ENCODE measurements at places on chromosomes 6 and 20.
A peak's percentile ranks its signal among the peaks of the same experiment; 100 is the strongest.

DNA sequence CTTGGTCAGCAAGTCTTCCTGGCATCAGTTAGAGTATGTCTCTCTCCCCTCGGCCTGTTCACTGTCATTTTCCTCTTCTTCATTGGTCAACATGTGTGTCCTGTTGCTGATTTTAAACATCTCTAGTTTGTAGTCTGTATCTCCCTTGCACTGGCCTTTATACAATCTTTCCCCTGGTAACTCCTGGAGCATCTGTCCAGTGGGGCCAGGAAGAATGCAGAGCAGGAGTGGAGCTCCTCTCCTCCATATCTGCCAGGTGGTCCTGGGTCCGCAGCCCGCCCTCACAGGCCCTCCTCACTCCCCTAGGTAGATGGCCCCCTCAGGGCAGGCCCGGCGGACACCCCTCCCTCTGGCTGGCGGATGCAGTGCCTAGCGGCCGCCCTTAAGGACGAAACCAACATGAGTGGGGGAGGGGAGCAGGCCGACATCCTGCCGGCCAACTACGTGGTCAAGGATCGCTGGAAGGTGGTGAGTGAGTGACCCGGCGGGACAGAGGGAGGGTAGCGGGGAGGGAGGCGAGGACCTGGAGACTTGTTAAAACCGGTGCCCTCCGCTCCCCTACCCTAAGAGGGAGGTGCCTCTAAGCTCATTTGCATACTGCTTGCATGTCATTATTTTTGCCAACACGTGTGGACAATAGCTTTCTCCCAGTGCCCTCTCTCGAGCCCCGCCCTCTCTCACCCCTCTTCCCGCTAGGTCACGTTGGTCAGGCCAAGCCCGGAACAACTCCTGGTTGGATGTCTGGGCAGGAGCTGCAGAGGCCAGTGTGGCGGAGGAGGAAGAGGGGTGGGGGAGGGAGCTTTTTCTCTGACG lies 3.2 kb downstream of the TTBK1 start:
- no peak for DNase-seq

GRCh38 chr6:15299430-15300131 lies 53.7 kb downstream of the JARID2 start:
- DNase-seq = peak; percentile 65

DNA sequence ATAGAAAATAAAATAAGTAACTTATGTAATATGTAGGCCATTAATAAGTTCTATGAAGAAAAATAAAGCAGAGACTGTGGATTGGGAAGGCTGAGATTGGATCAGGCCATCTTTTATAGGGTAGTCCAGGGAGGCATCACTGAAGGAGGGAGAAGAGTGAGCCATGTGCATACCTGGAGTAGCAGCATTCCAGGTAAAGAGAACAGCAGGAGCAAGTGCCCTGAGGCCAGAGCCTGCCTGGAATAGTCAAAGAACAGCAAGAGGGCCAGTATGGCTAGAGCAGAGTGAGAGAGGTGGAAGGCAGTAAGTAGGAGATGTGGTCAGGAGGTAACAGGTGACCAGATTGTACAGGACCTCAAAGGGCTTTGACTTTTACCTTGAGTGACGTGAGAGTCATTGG lies 112.1 kb downstream of the EPM2A start:
- no peak for DNase-seq

DNA sequence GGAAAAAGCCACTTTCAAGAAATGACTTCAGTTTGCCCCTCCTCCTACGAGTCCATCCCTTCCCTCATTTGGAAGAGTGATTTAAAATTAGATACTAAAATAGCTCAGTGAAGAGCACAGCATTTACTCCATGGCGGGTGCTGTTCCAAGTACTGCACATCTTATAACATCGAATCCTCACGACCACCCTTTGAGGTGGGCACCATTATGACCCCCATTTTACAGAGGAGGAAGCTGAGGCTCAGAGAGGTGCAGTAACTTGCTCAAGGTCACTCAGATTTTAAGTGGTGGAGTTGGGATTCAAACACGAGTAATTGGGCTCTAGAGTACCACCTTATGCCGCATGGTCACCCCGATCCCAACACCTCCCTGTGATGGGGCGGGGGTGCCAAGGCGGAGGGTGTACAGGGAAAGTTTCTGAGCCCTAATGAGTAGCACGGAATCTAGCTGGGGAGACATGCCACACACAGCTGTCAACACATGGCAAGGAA lies 25.5 kb downstream of the TTBK1 start:
- no peak for DNase-seq

- DNase-seq = no peak
Measured at GRCh38 chr6:39666706-39667489, 58.3 kb downstream of the KIF6 start.

DNA sequence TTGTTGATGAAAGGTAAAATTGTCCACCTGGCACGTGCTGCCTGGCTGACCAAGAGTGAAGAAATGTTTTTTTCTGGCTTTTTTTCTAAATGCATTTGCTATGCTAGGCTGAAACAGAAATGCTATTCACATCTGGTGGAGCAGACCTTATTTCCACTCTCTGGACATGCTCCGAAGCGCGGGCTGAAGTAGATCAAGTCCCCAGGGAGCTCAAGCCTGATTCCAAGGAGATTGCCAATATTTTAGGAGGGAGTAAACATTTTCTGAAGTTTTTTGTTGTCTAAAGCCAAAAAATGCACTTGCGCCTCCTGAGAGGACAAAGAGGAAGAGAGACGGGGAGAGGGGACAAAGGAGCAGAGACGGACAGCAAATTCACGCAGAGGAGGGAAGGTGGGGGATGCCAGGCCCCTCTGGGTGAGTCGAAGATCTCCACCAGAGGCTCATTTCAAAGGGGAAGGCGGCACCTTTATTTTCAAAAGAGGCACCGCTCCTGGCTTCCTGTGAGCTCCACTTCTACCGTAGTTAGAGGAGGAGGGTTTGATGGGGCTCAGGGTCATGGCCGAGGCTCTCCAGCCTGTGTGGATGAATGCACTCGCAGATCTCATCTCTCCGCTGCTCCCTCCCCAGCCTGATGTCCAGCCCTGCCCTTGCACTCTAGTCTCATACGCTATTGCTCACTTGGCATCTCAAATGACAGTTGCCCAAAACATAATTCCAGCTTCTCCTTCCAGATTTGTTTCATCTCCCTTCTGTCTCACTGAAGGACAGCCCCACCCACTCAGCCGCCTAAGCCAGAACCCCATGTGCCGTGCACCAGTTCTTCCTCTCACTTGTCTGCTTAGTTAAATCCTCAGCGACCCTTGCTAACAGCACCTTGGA lies 23.1 kb upstream of the SMOC2 start:
- DNase-seq = no peak

- DNase-seq = no peak
Measured at GRCh38 chr6:113979937-113980336, 9.0 kb upstream of the HDAC2 start.

DNA sequence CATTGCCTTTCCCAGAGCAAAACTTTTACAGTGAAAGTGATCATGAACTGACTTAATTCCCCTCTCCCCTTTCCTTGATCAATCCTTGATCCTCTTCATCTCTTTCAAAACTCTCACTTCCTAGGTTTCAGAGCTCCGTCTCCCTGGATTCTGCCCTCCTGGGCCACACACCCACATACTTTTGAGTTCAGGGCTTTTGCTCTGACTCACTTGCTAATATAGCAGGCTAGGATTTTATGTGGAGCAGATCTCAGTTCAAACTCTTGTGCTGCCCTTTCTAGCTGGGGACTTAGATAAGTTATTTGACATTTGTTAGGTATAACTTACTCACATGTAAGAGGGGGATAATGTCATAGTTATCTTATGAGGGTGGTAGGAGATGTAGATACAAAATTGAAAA lies 109.1 kb upstream of the MLIP start:
- peak; percentile 53 for DNase-seq

DNA sequence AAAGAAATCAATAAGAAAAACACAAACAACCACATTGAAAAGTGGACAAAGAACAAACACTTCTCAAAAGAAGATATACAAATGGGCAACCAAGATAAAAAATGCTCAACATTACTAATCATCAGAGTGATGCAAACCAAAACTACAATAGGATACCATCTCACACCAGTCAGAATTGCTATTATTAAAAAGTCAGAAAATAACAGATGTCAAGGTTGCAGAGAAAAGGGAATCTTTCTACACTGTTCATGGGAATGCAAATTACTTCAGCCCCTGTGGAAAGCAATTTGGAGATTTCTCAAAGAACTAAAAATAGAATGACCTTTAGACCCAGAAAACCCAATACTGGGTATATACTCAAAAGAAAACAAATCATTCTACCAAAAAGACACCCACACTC lies 29.8 kb downstream of the KIF6 start:
- no peak for DNase-seq

- peak; percentile 49 for DNase-seq
Measured at GRCh38 chr6:159654483-159655098, 38.5 kb downstream of the SOD2 start.

DNA sequence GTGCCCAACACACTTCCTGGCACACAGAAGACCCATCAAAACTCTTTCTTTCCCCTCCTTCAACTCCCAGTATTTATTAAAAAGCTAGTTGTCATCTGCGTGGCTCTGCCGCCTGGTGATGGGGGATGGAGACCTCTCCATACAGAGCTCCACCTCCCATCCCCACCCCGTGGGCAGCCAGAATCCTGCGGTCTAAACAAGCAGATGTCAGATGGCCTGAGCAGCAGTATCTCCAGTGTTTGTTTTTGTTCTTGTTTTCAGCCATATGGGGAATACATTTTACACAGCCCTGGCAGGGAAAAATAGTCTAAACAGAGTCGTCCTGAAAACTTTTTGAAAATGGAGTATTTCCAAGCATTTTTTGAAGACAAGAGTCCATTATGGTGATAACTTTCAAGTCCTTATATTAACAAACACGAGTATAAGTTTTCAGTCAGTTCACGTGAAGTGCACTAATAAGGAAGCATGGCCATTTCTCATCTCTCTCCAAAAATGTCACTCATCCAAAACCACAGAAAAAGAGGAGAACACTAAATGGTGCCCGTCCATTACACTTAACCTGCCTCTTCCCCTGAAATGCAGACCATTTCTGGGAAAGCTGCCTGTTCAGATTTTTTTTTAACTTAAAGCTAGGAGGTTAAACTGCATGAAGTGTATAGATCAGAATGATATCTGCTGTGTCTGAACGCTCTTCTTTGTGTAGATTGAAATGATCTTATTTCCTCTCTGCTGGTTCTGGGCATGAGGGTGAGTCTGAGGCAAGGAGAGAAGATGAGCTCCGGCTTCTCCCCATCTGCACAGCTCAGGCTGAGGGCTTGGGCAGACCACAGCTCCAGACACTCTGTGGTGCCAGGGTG lies 91.0 kb downstream of the TCP11 start:
- peak; percentile 55 for DNase-seq

GRCh38 chr6:139062932-139063646 lies 34.5 kb downstream of the ABRACL start:
- DNase-seq = peak; percentile 14

DNA sequence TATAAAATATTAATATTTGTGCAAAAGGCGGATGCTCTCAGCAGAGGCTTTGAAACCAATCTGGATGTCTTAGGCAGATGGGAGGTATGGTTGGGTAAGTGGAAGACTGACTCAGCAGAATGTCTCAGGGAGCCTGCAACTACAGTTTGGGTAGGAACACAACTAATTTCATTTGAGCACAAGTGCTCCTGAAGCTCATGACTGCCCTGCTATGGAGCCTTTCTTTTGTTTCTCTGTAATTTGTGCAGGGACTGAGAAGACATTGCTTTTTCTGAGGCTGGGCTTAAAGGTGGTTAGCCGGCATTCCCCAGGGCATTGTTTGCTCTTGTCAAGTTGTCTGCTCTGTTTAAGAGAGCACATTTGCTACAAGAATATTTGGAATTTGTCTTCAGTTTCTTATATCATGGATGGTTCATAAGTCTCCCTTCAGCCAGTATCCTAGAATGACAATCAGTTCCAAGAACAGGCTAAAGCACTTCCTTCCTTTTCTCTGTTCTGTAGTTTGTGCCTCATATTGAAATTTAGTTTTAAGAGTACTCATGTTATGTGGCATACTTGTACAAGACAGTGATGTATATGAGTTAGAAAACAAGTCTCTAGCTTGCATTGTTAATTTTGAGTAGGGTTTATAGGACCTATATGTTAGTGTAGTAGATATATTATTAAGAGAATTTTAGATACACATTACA lies 208.3 kb downstream of the ZFAND3 start:
- DNase-seq = no peak

- no peak for DNase-seq
Measured at GRCh38 chr20:49517805-49518100, 35.3 kb upstream of the KCNB1 start.

DNA sequence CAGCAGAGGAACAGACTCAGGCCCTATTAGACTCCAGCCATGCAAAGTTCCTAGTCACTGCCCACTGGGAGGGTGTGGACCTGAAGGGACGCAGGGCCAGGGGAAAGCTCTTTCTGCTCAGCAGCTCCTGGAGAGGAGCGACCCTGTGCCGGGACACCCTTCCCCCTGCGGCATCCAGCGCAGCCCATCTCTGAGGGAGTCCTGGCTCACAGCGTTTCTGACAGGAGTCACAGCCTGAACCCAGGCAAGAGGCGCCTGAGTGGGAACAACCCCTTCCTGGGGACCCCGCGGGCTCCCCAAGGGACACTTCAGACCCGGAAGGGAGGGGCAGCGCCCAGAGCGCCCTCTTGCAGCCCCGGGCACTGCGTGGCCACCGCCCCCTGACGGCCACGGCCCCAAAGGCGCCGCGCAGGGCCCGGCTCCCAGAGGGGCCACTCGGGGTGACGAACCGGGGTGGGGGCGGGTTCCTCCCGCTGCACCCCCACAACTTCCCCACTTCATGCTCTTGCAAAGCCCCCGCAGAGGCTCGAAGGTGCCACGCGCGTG lies 862 bp downstream of the UCKL1 start:
- DNase-seq = peak; percentile 48

- no peak for DNase-seq
Measured at GRCh38 chr20:61125076-61125475, 127.0 kb upstream of the CDH4 start.

- DNase-seq = peak; percentile 89
Measured at GRCh38 chr6:129340983-129341382, 369.0 kb downstream of the ARHGAP18 start.

- peak; percentile 65 for DNase-seq
Measured at GRCh38 chr6:132715204-132715603, 1.3 kb upstream of the VNN1 start.

- DNase-seq = no peak
Measured at GRCh38 chr20:25145131-25145530, 50.4 kb upstream of the ENTPD6 start.

DNA sequence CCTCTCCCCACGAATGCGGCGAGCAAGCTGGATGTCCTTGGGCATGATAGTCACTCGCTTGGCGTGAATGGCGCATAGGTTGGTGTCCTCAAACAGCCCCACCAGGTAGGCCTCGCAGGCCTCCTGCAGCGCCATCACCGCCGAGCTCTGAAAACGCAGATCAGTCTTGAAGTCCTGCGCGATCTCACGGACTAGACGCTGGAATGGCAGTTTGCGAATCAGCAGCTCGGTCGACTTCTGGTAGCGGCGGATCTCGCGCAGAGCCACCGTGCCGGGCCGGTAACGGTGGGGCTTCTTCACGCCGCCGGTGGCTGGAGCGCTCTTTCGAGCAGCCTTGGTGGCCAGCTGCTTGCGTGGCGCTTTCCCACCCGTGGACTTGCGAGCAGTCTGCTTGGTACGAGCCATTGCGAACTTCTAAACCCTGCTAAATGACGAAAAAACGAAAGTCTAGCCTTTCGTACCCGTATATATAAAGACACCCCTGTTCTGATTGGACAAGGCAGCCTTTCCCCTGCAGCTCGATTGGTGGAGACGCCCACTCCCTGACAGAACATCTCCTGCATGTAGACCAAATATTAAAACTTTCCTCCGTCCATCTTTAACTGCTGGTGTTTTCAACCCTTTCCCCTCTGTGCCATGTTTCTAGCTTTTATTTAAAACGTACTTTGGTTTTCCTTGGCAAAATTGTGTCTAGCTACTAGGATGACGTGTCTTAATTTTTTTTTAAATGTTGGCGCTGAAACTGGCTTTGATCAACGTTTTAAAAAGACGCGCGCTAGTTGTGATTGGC lies 109.8 kb downstream of the HFE start:
- peak; percentile 96 for DNase-seq
